ENCODE measurements at places on chromosomes 5 and 9. TPM values are rescaled to one million over a fixed set of nuclear protein-coding genes. Genes with fewer than 3 reads are reported as not detected.

DNA sequence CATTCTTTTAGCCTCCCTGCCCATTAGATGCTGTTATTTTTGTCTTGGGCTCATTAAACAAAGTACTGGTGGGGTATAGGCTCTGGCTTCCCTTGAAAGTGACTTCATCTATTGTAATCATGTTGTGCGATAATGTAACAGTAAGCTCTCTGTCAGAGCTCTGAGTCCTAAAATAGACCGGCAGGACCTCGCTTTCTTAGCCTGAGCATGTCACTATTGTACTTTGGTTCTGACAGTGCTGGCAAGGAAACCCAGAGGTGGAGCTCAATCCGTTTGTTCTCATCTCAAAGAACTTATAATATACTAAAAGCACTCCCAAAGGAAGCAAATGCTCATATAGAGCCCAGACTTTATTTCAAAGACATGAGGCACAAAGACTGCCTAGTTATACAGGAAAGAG, 339.1 kb upstream of the CCNH start:
- DNase-seq, result no peak

DNA sequence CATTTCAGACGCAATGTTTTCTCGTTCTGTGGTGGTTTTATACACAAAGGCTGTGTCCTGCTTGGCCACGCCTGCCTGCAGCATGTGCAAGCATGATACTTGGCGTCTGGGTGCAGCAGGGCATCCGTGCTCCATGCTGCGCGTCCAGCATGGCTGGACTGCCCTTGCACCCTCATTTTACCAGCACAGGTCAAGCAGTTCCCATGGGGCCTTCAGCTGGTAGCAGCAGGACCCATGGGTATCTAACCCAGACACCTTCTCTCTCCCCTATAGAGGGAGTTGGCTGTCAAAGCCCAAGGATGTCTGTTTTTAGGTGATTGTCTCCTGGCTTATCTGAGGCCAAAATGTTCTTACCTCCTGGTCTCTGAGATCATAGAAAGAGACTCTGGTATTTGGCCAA, 158.3 kb upstream of the PITX1 start:
- DNase-seq, result no peak

Gene OR1Q1
- not detected for total RNA-seq

Gene CLTA
- total RNA-seq, result 264 TPM
